ENCODE measurements at places on chromosomes 13 and 19.

DNA sequence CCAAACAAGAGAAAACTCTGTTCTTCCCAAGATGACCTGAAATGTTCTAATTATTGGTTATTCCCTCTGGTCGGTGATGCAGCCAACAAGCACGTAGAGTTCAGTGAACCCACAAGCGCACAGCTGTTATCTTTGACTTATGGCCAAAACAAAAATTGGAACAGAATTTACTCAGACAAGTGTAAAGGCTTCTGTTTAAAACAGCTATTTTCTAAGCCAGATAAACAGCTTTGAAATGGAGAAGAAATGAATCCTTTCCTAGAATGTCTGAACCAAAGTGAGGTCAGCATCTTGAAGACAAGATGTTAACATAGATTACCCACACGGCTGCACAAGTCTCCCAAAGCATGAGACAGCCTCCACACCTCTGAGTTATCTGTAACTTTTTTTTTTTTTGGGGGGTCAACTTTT is 669.2 kb downstream of the DIAPH3 start:
- no peak for DNase-seq

GRCh38 chr13:74820809-74821208 is 661.2 kb downstream of the TBC1D4 start:
- no peak for DNase-seq

- no peak for DNase-seq
These were observed 415.4 kb upstream of the PCDH20 start for GRCh38 chr13:61831026-61831425.

GRCh38 chr19:55264531-55264930 is 5.7 kb upstream of the PPP6R1 start:
- DNase-seq, result no peak

DNA sequence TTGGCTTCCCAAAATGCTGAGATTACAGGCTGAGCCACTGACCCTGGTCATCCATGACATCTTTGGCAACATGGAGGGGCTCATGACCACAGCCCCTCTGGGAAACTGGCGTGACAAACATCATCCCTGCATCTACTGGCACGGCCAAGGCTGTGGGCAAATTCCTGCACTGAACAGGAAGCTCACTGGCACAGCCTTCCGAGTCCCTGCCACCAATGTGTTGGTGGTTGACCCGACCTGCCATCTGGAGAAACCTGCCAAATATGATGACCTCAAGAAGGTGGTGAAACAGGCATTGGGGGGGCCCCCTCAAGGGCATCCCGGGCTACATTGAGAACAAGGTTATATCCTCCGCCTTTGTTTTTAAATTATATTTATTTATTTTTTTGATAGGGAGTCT is 8.9 kb upstream of the ACP5 start:
- DNase-seq, result no peak

GRCh38 chr19:28493884-28494283 is 719.1 kb downstream of the UQCRFS1 start:
- DNase-seq, result no peak

GRCh38 chr13:102658660-102659059 is 36.2 kb downstream of the METTL21C start:
- DNase-seq, result no peak

- DNase-seq, result no peak
These were observed 19.7 kb upstream of the CLN5 start for GRCh38 chr13:76971851-76972829.

GRCh38 chr19:29687244-29687896 is 22.1 kb downstream of the PLEKHF1 start:
- DNase-seq, result no peak

DNA sequence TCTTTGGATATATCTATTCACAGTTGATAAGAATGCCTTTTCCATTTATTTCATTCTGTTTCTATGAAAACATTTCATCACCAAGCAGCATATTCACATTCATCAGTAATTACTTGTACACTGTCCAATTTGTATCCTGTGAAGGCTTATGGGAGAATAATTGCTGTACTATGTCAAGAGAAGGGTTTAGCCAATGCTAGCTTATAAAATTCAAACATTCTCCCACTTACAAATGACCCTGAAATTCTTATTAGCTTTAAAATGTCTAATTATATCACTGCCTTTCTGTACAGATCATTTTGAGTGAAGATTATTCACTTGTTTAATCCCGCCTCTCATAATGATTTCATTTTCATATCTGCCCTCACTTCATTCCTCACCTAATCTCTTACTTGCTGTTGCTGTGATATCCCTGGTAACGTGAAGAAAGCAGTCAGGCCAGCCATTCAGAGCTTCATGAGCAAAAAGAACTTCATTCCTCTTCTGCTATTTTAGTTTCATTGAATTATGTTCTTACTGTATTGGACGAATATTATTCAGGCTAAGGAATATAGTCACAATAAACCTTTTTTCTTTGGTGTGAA is 778.7 kb downstream of the OLFM4 start:
- DNase-seq, result no peak

DNA sequence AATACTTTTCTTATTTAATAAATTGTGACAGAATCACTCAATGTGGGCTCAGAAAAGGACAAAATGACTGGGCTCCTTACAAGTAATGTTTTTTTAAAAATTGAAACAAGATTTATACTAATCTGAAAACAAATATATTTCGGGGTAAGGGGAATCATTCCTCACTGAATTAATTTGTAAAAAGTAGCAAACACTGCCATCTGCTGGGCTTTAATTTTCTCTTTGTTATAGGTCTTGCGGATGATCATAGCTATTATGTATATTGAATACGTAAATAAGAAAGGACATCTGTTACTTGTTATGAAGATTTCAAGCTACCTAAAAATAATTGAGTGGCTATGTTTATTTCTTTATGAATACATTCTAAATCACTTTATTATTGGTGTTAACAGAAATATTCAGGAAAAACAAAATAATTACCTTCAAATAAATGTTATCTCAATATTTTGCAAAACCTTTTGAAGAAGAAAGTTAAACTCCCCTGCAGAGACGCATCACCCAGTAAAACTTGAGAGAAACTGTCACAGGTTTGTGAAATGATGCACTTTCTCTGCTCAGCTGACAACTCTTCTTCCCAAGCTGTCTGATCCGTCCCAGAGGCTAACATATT is 17.8 kb upstream of the ENOX1 start:
- DNase-seq, result no peak

- no peak for DNase-seq
These were observed 78.6 kb downstream of the SPACA7 start for GRCh38 chr13:112454648-112455334.

GRCh38 chr13:111065698-111066097 is 49.4 kb upstream of the ARHGEF7 start:
- DNase-seq, result no peak

GRCh38 chr13:43353631-43354030 is 330.2 kb downstream of the DNAJC15 start:
- no peak for DNase-seq

DNA sequence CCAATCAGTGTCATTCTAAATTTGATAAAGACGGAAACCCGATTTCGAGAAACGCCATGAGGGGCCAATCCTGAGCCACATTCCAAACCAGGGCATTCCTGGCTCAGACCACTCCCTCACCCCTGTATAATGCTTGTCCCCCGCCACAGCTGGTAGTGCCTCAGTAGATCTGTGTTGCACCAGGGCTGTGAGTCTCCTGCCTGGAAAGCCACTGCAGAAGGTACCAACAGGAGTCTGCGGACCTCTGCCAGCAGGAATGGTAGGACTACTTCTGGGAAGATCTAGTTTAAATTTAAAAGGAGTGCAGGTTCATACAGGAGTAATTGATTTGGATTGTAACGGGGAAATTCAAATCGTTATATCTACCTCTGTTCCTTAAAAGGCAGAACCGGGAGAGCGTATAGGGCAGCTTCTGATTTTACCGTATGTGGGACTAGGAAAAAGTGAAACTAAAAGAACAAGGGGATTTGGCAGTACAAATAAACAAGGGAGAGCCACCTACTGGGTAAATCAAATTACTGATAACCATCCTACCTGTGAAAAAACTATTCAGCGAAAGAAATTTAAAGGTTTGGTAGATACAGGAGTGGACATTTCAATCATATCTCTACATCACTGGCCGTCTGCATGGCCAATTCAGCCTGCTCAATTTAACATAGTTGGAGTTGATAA is 20.8 kb upstream of the ZNF266 start:
- DNase-seq, result no peak

Data from activated naive CD8-positive, alpha-beta T cell treated with anti-CD3 and anti-CD28 coated beads, Interleukin-2, amount 50 U/mL, for 16 hours (primary cell).